ENCODE measurements at places on chromosomes 5 and 9.
A peak's percentile ranks its signal among the peaks of the same experiment; 100 is the strongest.

DNA sequence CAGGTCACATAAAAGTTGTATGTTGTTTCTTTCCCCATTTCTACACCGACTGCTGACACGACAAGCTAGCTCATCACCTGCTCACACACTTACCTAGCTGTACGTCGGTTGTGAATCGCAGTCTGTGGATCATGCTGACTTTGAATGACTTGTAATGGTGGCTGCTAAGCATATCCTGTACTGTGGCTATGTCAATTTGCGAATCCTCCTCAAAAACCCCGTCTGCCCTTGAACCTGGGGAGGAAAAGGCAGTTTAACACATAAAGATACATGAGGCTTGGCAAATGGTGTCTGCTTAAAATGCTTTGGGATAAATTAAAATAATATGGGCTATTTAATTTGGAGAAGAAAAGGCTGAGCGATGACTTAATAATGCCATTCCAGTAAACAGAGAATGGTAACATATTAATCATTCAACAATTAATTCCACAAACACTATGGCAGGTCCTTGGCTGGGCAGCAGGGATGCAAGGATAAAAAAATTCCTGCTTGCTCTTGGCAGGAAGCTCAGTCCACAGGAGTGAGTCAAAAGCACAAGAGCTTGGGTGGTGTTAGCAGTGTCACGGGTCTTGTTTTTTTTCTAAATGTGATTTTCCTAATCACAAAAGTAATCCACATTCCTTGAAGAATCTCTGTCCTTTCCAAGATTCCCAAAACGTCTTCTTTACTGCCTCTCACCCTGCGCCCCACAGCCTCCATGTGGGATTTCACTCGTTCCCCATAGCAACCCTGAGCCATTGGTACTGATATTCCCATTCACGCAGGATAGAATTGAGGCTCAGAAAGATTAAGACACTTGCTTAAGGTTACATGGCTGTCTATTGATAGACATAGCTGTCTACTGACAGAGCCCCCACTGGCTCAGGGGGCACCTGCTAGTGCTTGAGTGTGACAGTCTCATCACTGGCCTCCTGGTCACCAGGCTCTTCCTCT, 222.4 kb downstream of the MAPKAP1 start:
- DNase-seq: no peak

- peak; percentile 93 for DNase-seq
These were observed 3.7 kb upstream of the WDR31 start for GRCh38 chr9:113343732-113344231.

GRCh38 chr9:110207071-110207641, 803 bp downstream of the C9orf152 start:
- DNase-seq: no peak

GRCh38 chr5:169029037-169029436, 271.9 kb downstream of the SLIT3 start:
- no peak for DNase-seq

DNA sequence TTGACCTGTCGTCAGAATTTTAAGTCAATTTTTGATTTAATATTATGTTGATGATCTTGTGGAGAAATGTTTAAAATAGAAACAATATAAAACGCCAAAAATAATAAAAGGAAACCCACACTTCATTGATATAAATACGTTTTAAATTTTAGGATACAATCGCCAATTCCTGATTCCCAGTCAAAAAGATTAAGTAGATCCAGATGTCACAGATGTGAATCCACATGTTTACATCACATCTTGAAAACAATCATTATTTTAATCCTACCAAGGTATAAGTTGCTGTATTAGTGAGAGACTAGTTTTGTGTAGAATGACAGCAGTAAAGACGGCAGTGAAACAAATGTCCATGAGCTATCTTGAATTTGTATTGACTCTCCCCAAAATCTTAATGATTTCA, 4.9 kb downstream of the TAS2R1 start:
- no peak for DNase-seq

- peak; percentile 82 for DNase-seq
These were observed 106.1 kb upstream of the CPEB4 start for GRCh38 chr5:173781816-173782670.

- DNase-seq: no peak
These were observed 231.1 kb upstream of the TBCA start for GRCh38 chr5:78007233-78007632.

DNA sequence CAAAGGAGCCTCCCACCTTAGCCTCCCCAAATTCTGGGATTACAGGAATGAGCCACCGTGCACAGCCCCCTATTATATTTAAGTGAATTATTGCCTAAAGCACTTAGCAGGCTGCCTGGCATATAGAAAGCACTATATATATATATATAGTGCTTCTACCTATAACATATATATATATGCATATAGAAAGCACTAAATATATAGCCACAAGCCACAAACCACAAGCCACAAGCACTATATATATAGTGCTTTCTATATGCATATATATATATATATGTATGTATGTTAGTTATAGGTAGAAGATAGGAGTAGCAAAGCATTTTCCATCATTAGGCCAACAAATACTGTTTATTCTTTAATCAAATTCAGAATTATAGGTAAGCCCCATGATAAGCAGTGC, 185.8 kb downstream of the CWC27 start:
- DNase-seq: no peak

GRCh38 chr9:76634356-76635054, 129.7 kb upstream of the PCA3 start:
- DNase-seq: no peak

- no peak for DNase-seq
These were observed 2.1 kb upstream of the CAMLG start for GRCh38 chr5:134736173-134736812.

DNA sequence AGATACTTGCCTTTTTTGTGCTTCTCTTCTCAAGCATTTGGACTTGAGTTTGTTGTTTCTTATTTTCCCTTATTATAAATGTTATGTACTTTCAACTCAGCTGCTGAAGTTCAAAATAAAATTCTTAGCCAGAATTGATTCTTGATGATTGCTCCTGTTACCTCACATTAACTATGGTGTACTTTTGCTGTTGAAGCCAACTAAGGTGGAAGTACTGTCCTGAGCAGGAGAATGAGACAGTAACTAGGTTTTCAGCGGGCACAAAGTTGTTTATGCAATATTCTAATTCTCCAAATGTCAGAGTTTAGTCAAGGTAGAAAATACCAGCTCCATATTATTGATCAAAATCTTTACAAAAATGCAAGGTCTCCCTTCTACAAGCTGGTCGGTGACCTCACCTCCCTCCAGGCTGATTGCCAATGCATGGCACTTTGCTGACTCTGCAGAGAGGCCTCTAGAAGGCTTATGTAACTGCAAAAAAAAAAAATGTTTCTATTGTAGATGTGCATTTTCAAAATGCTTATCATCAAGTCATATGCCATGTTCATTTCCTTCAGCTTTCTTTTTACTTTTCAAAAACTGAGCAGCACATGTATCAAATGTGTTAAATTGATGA, 1783.5 kb upstream of the WWC1 start:
- no peak for DNase-seq

DNA sequence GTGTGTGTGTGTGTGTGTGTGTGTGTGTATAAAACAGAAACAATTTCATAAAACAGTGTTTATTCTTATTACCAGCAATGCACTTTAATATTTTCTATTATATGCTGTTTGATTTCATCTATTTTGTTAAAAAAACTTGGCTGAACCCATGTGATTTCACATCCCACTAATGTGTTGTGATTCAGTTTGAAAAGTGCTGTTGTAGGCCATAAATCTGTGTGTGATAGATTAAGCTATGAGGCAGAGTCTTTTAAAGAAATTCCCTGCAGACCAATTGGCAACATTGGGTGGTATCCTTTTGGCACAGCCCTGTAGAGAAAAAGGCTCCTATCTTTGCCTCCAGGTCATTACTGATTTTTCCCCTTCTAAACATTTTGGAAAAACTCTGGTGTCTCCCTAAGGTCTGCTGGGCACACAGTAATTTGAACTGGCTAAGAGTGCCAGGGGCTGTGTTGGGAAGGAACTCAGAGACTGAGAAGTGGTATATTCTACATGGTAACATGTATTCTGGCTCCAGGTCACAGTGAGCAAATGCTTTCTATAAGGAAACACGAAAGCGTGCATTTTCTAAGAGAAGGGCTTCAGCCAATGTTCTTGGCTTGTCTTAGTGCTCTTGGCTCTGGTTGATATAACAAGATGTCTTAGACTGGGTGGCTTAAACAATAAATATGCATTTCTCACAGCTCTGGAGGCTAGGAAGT, 4.5 kb downstream of the CAMK4 start:
- no peak for DNase-seq

- DNase-seq: peak; percentile 41
These were observed at the start of gene DMRTA1 for GRCh38 chr9:22446589-22446949. TSS of gene DMRTA1 (plus strand) at chr9:22446824. CDS start at chr9:22447066, 242 bp downstream.

DNA sequence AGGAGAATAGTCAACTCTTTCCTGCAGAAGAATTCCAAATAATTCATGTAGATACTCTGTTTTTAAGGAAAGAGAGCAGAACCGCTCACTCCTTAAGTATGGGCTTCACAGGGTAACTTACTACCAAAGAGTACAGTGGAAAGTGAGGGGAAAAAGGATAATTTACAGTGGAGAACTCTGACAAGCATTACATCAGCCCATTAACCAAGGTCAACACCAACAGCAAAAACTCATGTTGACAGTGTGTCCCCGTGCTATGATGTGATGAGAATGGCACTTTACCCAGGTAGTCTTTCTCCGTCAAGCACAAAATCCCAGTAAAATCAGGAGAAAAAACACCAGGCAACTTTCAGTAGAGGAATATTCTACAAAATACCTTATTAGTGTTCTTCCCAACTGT, 104.3 kb downstream of the ADCY2 start:
- no peak for DNase-seq

DNA sequence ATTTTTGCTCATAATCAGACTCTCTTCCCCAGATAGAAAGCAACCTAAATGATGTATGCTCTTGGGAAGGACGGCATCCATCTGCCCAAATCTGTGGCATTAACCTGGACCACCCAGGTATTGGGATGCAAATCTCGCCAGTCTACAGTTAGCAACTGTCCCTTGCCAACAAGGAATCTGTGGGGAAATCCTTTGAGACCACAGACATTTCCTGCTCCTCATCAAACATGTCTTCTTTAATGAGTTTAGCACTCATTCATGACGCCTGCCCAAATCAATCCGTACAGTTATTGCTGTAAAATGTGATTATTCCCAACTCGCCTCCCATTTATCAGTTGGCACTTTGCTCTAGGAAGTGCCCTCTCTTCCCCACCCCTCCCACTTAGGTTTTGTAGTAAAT, 7.8 kb downstream of the ROR2 start:
- DNase-seq: no peak

DNA sequence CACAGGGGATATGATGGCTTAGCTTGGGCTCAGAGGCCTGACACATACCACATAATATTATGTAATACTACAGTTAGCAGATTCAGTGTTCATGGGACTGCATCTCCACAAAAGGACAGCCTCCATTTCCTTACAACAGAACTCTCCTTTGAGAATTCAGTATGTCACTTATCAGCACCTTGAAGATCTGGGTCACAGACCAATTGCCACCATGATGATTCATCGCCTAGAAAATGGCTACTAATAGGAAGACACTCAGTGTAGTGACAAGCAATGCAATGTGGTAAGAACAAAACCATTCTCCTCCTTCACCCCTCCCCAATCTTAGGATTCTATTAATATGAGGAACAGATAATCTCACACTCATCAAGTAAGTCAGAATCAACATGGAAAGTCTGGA, 38.7 kb upstream of the PRLR start:
- DNase-seq: no peak

- no peak for DNase-seq
These were observed 30.6 kb upstream of the ADAMTS2 start for GRCh38 chr5:179375831-179376365.

DNA sequence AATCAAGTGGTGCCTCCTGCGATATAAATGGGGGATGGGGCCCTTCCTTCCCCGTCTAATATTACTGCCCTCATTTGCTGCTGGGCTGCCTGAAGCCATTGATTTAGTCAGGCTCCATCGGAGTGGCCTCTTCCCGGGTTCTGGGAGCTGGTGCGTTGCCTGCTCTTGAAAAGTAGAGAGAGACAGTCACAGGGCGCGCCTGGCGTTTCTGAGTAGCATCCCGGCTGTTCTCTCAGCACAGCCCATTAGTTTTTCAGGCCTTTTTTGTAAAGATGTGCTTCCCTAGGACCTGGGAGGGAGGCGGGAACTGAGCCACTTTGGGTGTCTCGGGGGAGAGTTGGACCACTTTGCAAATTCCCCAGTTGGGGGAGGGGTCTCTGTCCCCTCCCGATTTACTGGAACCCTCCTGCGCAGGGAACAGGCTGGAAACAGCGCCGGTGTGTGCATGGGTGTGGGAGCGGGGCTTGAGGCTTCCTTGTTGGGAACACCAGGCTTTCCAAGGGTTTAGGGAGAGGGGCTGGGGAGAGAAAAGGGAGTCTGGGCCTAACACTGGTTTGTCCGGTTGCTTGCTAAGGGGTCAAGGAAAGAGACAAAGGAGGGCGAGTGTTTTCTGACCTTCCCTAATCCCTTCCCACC, 4.7 kb downstream of the PRDM6 start:
- no peak for DNase-seq

Data from putamen (tissue), 1 donor.